ENCODE measurements at places on chromosomes 5 and 9.

- DNase-seq: no peak
Measured at GRCh38 chr9:132698989-132699388, 28.7 kb downstream of the GTF3C4 start.

- DNase-seq: no peak
Measured at GRCh38 chr9:81791076-81791475, 101.7 kb upstream of the TLE1 start.

DNA sequence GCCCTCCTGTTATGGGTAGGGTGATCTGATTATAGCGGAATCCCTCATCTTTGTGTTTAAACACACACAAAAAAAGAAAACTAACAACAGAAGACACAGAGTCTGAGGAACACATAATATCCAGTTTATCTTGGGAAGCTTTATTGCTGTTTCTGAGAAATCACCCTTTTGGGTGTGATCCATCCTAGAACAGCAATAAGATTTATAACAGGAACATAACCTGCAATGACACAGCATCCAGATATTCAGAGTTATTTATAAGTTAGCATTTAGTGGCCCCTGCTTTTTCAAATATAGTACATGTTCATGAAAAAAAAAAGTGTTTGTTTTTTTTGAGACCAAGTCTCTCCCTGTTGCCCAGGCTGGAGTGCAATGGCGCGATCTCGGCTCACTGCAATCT lies 79.9 kb downstream of the RFK start:
- DNase-seq: no peak

DNA sequence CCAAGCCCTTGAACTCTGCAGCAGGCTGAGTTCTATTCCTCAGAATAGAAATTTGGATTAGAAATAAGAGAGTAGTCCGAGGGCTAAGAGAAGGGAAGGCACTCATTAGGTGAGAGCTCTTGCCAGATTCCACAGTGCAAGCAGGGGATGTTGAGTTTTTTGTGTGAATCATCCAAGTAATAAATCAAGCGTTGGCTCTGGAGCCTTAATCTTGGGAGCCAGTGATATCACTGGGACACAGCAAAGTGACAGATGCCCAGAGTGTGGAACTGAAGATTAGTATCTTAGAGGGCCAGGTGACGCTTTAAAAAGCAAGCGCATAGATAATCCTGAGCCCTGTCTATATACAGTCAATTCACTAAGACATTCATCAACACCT lies 60.3 kb downstream of the FOXD1 start:
- no peak for DNase-seq

GRCh38 chr9:69223605-69224004 lies 49.5 kb downstream of the TJP2 start:
- peak; percentile 77 for DNase-seq

GRCh38 chr9:127898433-127899127 lies 823 bp downstream of the ST6GALNAC6 start:
- DNase-seq: peak; percentile 77

- DNase-seq: no peak
Measured at GRCh38 chr9:136906266-136906665, 19.9 kb downstream of the TRAF2 start.

GRCh38 chr9:126842977-126843799 lies 17.3 kb upstream of the ZBTB34 start:
- DNase-seq: no peak

All from AG08396 (cell line).